ENCODE measurements at places on chromosomes 12 and 14.

- DNase-seq = no peak
These were observed 19.8 kb upstream of the TESC start for GRCh38 chr12:117118838-117119591.

GRCh38 chr14:61516964-61517653 lies 178.2 kb upstream of the HIF1A start:
- no peak for DNase-seq

GRCh38 chr12:86249276-86249675 lies 6.9 kb downstream of the MGAT4C start:
- DNase-seq = no peak

GRCh38 chr12:101485021-101485420 lies 9.9 kb downstream of the SPIC start:
- DNase-seq = no peak

DNA sequence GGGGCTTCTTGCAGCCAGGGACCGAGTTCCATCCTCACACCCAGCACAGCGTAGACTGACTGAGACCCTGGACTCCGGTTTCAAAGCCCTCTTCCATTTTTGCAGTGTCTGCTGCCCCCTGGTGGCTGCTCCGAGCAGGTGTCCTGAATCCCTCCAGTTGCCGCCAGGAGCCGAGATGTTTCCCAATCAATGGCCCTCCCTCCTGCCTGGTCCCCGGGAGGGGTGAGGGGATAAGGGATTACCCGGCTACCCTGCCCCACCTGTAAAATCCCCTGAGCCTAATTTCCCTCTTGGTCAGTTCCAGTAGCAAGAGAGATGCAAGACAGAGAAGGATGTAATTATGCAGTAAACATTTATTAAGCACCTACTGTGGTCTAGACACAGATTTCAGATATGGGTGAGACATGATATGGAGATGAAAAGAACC lies 55.0 kb downstream of the PHETA1 start:
- DNase-seq = peak; percentile 47

- DNase-seq = no peak
These were observed 64.4 kb upstream of the FUT8 start for GRCh38 chr14:65348137-65348536.

All from GM06990 (cell line).